Vagina (tissue), 2 donors: ENCODE measurements at places on chromosomes 4 and X. TPM values are rescaled to one million over a fixed set of nuclear protein-coding genes. Genes with fewer than 3 reads are reported as not detected.

The ITM2A gene
- 89.4 TPM for total RNA-seq

The GLOD5 gene
- not detected for total RNA-seq

The ADGRL3 gene
- 16.9 TPM for total RNA-seq

The BCORL1 gene
- total RNA-seq, result 6.1 TPM

The GAGE12J gene
- not detected for total RNA-seq

The GC gene
- not detected for total RNA-seq

The DTHD1 gene
- 0.49 TPM for total RNA-seq

DNA sequence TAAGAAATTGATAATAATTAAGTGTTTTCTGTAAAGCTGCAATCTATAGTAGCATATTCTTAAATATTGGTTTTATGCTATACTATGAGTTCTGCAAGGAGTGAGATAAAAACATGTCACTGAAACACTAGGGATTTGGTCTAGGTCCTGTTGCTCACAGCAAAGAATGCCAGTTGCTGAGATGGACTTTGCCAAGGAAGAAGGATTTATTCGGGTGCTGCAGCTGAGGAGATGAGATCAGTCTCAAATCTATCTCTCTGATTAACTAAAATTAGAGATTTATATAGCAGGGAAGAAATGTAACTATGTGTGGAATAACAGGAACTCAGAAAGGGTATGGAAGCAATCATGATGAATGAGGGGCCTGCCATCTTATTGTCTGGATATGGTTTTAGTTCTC, 1569.9 kb downstream of the PCDH7 start:
- DNase-seq, result no peak

DNA sequence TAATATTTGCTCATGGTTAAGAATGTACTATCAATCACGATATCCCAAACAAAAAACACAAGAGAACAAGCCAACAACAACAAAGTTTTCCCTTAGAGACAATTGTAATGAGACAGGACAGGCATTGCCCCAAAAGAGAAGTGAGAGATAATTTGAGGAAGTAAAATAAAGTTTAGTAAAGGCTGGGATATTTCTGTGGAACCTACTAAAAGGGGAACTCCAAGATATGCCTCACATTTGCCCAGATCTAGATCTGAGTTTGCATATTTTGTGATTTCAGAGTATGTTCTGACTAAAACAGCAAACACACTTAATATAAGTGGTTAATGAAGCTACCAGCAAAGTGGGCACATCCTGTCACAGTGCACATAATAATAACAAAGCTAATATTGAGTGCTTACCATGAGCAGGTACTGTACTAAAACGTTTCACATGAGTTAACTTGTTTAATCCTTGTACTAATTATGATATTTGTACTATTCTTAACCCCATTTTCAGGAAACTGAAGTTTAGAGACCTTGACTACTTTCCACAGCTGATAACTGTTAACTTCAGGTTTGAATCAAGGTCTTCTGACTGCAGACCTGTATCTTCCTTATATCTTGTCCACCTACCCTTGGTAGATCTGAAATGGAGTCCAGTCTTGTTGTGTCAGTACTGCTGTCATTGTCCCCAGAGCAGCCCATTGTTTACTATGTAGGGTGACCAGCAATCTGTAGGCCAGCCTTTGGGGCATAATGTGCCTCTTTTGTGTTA, 26.0 kb upstream of the BMP2K start:
- no peak for DNase-seq

DNA sequence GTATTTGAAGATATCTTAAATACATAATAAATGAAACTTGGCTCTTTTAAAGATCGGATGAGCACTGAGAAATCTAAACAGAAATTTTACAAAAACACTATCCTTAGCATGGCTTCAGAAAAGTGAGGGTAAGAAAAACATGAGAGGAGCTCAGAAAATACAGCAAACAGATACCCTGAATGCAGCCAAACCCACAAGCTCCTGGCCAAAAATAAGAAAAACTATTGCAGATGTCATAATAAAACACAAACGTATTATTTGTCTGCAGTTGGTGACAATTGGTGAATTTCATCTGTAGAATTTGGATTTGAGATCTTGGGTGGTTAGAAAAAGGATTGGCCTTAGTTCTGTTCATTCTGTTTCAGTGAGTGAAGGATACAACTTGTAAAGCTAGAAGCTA, 603.9 kb downstream of the INPP4B start:
- no peak for DNase-seq

DNA sequence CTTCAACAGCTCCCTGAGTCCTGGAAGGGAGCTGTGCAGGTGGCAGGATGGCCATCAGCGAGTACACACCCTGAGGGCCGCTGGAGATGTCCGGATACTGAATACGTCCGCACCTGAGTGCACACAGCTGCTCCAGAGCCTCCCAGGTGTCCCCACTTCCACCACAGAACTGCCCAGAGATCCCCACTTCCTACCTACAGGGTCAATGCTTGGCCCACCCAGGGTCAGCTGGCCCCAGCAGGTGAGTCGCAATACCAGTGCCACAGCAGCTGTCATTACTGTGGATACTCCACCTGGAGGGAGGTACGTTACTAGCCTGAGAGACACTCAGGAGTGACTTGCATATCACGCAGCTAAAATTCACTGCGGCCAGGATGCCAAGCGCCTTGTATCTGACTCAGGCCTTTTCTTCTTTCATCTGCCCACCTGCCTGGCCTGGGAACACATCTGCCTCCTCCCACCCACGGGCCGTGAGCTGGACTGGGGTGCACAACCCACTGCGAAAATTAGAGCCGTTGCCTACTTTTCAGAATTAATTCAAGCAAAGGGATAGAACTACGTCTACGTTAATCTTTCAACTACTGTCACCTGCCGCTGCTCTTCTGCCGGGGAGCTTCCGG, 9.4 kb downstream of the C4orf50 start:
- no peak for DNase-seq

- no peak for DNase-seq
Measured at GRCh38 chrX:2406891-2407518, 93.8 kb downstream of the DHRSX start.

GRCh38 chr4:1871471-1872021, 353 bp downstream of the NSD2 start:
- no peak for DNase-seq

DNA sequence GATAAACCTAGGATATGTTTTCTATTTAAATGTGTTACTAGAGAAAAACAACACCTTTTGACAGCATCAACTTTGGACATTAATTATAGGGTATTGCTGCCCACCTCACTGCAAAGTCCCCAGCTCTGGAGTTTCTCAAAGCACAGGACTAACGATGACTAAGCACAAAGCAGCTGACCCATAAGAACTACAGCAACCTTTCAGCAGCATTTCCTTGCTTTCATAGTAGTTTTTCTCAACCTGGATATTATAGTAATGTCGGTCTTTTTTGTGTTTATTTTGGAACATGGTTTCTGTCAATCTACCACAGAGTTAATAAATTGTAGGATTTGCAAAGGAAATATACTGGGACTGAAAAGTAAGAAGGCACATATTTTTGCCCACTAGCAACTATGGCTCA, 21.5 kb downstream of the HHIP start:
- DNase-seq, result no peak

DNA sequence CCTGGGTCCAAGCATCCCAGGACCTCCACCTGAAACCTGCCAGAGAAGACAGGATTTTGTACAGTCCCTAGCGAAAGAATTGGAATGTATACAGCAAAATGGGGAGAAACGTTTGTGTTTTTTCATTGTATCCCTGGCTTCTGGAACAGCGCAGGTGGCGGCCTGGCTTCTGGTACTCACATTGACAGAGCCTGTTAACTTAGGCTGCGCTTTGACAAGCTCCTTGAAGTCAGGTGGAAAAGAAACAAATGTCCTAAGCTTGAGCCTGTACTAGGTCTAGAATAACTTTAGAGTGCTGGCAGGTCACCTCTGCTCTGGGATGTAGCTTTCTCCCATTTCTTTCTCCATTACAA, 343.7 kb upstream of the KLF3 start:
- no peak for DNase-seq

DNA sequence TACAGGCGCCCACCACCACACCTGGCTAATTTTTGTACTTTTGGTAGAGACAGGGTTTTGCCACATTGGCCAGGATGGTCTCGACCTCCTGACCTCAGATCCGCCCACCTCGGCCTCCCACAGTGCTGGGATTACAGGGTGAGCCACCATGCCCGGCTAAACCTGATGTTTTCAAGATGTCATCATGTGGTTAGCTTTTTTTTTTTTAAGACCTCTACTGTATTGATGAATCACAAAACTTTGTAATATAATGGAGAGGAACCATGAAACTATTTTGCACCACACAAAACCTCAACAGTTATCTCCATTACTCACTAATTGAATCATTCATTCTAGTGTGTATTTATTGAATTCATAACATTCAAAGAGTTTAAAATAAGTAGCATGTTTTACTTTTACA, 94.7 kb upstream of the NEIL3 start:
- DNase-seq, result no peak

GRCh38 chrX:20362268-20363267, 95.9 kb upstream of the RPS6KA3 start:
- no peak for DNase-seq

GRCh38 chr4:84678976-84679744, 96.2 kb downstream of the CDS1 start:
- DNase-seq, result no peak

DNA sequence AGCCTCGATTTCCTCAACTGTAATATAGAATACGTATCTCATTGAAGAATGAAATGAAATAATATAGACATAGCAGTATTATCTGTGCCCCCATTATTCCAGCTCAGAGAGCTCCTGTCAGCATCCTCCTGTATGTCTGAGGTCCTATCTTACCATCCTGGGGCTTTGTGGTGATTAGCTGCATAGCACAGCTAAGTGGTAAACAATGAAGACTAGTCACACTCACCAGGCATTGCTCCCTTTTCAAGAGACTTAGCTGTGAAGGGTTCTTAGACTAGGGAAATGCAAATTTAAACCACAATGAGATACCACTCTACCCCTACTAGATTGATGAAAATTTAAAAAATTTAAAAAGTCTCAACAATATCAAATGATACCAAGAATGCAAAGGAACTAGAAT, 172.9 kb downstream of the SLC39A8 start:
- DNase-seq, result no peak

GRCh38 chr4:183253451-183253850, 66.6 kb downstream of the CLDN22 start:
- no peak for DNase-seq

DNA sequence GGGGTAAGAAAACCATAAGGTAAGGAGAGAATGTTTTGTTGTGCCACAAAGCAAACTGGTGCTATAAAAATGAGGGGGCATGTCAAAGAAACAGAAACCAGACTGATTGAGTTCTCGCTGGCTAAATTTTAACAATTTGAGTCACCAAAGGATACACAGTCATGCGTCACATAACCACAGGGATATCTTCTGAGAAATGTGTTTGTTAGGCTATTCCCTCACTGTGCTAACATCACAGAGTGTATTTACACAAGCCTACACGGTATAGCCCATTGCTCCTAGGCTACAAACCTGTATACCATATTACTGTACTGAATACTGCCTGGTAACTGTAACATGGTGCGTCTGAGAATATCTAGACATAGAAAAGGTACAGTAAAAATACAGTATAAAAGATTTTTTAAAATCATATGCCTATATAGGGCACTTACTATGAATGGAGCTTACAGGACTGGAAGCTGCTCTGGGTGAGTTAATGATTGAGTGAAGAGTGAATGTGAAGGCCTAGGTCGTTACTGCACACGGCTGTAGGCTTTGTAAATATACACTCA, 50.1 kb downstream of the FBXW7 start:
- no peak for DNase-seq

- no peak for DNase-seq
Measured at GRCh38 chrX:132433001-132433400, 55.8 kb downstream of the MBNL3 start.

GRCh38 chrX:25010784-25011588, 4.8 kb downstream of the ARX start:
- no peak for DNase-seq

DNA sequence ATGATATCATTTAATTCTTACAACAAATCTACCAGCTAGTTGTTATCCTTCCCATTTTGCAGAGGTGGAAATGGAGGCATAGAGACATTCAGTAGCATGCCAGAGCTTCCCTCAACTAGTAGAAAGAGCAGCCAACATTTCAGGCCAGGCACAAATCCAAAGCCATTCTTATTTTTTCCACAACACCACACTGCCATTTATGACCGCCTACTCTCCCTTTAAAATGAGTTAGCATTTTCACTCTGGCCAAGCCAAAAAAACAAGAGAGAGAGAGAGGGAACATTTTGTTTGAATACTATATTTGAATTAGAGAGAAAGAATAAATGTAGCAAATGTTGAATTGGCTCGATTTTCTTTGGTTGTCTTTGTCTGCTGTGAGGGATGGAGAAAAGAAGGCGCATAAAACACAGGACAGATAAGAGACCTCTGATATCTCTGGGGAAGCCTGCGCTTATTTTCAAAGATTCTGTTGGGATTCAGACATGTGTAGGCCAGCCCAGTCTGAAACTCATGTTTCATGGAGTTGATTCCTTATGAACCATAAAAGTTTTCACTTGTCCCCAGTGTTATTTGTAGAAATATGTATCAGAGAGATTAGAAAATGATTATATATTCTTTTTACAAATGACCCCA, 265.7 kb downstream of the RAB28 start:
- DNase-seq, result no peak
